ENCODE measurements at places on chromosomes 1 and 21.

- DNase-seq = no peak
Observed at GRCh38 chr21:29182691-29183092, 52.2 kb downstream of the MAP3K7CL start.

DNA sequence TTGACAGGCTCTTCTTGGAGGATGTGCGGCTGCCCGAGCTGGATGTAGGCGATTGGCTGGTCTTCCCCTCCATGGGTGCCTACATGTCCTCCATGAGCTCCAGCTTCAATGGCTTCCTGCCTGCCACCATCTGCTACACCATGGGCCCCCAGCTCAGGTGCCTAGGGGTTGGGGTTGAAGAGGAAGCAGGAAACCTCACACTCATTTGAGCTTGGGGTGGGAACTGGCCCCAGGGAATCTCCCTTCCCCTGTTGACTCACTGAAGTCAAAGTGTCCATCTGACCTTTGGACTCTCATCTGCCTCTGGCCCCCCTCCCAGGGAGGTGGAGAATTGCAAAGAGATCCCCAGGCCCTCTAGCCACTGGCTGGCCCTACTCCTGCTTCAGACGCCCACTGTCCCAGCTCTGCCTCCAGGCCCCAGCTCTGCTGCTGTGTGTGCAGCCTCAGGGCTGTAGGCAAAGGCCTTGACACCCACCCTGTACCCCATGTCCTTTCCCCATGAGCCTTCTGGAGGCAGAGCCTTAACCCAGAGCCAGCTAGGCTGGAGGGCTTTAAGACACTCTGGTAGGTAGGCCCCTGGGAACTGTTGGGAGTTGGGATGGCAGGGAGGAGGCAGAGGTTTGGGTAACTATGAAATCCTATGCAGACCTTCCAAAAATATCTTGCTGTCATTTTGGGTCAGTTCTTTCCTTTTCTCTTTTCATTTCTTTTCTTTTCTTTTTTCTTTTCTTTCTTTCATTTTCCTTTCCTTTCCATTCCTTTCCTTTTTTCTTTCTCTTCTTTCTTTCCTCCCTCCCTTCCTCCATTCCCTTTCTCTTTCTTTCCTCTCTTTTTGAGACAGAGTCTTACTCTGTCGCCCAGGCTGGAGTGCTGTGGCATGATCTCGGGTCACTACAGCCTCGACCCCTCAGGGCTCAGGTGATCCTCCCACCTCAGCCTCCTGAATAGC lies 66.9 kb upstream of the TINAGL1 start:
- DNase-seq = no peak

DNA sequence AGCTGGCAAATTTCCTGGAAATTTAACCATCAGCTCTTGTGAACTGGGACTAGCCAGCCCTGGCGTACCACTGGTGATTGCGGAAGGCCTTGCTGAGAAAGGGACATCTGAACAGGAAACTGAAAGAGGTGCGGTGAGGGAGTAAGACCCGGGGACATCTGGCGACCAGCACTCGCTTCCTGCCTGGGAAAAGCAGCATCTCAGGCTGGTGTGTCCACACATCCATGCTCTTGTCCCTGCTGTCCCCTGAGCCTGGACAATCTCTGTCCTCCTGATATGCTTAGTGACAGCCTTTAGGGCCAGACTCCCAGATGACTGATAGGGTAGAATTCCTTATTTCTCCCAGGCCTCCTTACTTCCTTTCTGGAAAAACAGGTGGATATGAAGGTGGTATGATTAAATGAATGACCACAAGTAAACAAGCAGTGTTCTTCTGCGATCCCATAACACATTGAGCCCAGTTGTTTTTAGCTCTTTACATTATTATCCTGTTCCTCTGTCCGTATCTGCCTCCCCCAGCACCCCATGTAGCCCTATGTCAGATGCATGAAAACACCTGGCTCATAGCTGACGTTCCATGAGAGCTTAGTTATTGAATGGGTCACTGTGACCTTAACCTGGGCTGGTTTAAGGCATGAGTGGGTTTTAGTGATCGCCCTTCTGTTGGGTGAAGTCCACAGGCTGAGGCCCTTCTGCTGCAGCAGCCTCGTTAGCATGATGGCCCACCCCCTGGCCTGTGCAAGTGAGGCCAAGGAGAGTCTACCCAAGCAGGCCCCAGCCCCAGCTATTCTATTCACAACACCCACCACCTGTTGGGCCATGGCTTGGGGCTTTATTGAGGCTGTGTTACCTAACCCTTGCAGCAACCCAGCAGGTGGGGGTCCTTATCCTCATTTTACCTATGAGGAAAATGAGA lies 76.1 kb upstream of the GADD45A start:
- DNase-seq = no peak

GRCh38 chr1:12408662-12409061 lies 178.8 kb downstream of the VPS13D start:
- no peak for DNase-seq

DNA sequence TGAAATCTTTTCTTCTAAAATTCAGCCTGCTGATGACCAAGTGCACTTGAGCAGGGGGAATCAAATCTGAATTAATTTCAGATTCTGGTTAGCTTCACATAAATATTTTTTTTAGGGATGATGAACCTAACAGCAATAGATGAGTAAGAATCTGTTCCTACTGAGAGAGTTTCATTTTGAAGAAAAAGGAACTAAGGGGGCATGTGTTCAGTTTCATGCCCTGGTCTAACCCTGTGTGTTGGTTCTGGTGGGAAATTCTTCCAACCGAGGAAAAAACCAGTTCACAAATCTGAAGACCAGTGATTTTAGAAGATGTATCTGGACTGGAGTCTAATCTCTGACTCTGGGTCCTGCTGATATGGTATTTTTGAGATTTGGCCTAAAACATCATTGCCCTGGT lies 13.7 kb downstream of the SELL start:
- no peak for DNase-seq

DNA sequence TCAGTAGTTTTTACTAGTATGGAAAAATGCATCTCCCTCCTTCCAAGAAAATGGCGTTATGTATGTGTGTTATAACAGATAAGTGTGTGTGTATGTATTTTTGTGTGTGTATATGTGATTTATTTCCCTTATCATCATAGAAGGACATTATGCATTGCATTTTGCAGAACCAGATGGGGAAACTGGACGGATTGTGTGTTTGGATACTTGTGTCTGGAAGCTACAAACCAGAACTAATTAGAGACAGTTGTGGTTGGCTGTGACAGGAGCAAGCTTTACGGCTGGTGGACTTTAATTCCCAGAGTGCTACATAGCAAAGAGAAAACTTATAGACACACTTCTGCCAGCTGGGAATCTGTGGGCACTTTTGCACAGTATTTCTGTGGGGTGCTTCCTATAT lies 162.5 kb downstream of the RWDD3 start:
- DNase-seq = no peak

DNA sequence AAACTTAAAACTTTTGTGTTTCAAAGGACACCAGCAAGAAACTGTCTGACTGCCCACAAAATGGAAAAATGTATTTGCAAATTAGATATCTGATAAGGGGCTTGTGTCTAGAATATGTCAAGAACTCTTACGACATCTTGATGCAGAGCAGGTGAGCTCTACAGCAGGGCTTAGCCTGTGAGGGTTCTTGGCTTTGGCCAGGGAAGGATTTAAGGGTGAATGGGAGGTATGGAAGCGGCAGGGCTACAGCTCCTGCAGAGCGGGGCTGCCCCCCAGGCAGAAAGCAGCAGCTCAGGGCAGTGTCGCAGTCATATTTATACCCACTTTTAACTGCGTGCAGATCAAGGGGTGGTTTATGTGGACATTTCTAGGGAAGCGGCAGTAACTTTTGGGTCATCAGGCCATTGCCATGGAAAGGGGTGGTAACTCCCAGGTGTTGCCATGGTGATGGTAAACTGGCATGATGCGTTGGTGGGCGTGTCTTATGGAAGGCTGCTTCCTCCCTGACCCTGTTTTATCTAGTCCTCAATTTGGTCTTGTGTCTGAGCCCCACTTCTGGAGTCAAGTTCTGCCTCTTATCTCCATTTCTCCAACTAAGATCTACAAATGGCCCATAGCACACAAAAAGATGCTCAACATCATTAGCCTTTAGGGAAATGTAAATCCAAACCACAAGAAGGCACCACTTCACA lies 23.2 kb downstream of the MORN1 start:
- DNase-seq = no peak

GRCh38 chr1:227793948-227794816 lies 21.3 kb upstream of the PRSS38 start:
- DNase-seq = no peak

DNA sequence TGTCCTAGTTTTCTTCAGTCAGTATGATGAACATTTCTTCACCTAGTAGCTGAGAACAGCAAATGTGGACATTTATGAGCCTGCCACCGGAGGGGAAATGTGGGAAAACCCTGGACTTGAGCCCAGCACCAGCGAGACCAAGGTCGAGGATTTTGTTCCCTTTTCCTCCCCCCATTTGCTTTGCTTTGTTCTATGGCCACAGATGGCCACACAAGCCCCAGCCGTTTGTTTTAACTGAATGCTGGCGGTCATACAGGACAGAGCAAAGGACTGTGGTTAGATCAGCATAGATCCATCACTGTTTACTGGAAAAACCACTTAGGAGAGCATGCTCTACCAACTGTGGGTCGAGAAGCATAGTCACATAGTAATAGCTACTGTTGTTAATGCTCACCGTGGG lies 20.9 kb downstream of the SH2D2A start:
- DNase-seq = no peak

GRCh38 chr1:223153177-223154119 lies 10.4 kb upstream of the TLR5 start:
- DNase-seq = no peak

GRCh38 chr1:25021591-25022215 lies 91.6 kb upstream of the RUNX3 start:
- DNase-seq = no peak

DNA sequence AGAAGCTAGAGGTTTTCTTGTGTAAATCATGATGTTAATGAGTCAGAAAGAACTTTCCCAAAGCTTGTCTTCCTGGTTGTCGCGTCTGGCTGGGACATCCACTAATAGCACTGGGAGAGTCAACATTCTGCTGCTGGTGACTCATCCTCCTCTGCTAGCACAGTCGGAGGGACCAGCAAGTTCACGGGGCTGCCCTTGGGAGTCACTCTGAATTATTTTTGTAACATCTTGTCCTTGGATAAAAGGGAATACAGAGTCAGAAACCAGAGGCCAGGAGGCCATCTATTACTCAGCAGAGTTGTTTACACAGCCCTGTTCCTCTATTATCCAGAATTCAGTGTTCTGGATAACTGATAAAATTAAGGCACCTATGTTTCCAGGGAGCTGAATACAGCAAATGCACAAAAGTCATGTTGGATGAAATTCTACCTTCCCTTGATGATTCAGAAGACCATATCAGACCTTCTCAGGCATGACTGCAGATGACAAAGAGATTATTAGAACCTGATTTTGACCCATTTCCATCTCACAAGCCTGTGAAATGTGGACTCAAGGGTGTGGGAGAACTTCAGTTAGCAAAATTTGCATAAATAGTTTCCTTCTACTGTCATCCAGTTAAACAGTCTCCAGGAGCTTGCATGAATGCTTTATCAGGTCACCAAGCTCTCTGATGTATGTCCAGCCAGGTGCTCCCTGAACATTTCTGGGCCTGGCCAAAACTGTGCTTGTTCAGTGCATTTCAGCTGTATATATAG lies 68.1 kb downstream of the JAK1 start:
- peak; percentile 92 for DNase-seq

DNA sequence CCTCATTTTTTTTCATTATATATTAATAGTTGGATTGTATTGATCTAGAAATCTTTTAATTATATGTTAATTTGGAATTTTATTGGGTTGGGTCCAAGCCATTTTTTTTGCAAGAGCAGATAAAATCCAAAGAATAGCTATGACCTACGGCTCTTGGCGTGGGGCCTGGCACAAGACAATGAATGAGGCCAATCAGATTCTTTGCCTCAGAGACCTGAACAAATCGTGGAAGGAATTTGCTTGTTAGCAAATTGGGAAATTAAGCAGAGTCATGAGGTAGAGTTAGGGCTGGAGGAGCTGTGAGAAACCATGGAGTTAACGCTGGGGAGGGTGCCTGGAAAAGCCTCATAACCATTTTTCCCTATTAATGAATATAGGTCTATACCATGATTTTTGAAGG lies 40.1 kb downstream of the CAMSAP2 start:
- no peak for DNase-seq

- DNase-seq = no peak
Observed at GRCh38 chr1:6497215-6497866, 5.9 kb upstream of the PLEKHG5 start.

DNA sequence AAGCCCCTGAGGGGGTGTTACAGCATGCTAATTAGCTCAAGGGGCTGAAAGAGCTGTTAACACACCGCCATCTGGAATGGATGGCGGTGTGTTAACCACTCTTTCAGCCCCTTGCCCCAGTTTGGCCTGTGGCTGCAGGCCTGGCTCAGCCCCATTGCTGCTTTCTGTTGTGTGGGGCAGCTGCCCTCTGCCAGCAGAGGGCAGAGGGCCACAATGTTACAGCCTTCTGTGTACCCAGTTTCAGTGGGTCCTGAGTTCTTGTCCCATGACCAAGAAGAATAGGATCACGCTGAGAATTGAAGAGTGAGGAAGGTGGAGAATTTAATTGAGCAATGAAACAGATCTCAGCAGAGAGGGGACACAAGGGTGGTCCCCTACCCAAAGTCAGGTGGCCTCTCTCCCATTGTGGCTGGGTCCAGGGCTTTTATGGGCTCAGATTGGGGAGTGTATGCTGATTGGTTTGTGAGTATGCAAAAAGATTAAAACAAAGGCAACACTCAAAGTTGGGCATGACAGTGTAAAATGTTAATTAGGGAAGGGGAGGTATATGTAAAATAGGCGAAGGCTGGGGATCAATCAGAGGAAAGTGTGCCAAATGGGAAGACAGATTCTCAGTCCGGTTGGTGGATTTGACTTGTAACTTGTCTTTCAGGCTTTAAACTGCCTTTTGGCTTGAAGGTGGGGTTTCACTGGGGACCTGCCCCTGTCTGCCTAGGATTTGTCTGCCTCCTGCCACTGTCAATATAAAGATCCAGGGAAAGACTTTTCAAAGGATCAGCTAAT lies 142.2 kb downstream of the RABGAP1L start:
- no peak for DNase-seq

- no peak for DNase-seq
Observed at GRCh38 chr1:181783208-181783607, 278.3 kb downstream of the ZNF648 start.

DNA sequence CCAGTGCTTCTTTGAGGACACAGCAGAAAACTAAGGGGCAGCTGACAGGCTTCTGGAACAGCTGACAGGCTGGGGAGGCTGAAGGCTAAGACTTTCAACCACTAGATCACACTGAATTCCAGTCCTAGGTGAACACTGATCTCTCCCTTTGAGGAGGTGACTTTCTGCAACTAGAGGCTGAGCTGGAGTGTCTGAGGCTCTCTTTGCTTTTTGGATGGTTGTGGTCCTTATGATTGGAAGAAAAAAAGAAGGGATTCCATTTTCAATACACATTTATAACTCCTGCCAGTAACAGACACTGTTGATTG lies 1.4 kb downstream of the IL6R start:
- DNase-seq = no peak
